ENCODE measurements at places on chromosomes 13 and 19. TPM values are rescaled to one million over a fixed set of nuclear protein-coding genes. Genes with fewer than 3 reads are reported as not detected.

The ZNF700 gene
- 15.0 TPM for total RNA-seq

The IZUMO2 gene
- total RNA-seq = not detected

The FGF9 gene
- total RNA-seq = 20.9 TPM

The AMER2 gene
- total RNA-seq = 0.57 TPM

The MATK gene
- total RNA-seq = 3.7 TPM

The PRR22 gene
- total RNA-seq = 6.0 TPM

The ZNF627 gene
- total RNA-seq = 28.6 TPM

GRCh38 chr13:49184621-49185020 is 35.5 kb upstream of the MLNR start:
- DNase-seq = no peak

DNA sequence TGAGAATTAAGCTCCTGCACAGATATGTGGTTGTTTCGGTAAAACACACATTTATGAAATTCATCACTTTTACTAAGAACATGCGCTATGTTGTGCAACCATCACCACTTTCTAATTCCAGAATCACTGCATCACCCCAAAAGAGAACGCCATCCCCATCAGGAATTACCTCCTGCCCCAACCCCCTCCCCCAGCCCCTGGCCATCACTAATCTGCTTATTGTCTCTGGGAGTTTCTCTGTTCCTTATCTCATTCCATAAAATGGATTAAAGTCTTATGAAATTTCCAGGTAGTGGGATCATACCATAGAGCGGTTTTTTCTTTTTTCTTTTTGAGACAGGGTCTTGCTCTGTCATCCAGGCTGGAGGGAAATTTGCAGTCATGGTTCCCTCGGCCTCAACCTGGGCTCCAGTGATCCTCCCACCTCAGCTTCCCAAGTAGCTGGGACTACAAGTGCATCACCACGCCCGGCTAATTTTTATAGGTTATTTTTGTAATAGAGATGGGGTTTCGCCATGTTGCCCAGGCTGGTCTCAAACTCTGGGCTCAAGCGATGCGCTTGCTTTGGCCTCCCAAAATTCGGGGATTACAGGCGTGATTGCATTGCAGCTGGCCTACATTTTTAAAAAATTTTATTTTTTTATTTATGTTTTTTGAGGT is 3.5 kb downstream of the ZSCAN5B start:
- no peak for DNase-seq

GRCh38 chr19:19749117-19749907 is 16.4 kb upstream of the ZNF14 start:
- no peak for DNase-seq

DNA sequence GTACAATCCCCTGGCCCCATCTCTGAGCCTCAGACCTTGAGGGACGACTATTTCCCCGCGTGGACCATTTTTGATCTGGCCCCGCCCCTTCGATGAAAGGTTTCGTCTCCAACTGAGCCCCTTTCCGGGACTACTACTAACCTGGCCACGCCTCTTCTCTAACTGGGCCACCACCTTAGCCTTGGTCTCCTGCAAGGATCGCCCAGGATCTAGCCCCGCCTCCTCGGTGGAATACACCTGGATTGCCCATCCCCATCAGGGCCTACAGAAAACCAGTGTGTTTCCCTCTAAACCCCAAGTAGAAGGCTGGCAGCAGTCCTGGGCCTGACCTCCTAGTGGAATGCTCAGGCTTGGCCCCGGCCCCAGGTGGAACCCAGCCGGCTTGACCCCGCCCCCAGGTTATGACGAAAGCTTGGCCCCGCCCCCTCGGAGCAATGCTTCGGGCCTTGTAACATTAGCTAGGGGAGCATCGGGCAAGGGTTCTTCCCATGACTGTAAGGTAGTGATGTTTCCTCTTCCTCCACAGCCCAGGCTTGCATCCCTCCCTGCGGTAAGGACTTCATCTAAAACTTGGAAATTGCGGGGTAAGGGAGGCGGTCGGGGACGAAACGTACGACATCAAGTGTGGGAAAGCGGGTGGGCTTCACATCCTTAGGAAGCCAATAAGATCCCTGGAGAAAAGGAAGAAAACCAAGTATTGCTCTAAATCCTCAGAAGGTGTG is 9.1 kb downstream of the SPACA6 start:
- DNase-seq = peak; percentile 84

DNA sequence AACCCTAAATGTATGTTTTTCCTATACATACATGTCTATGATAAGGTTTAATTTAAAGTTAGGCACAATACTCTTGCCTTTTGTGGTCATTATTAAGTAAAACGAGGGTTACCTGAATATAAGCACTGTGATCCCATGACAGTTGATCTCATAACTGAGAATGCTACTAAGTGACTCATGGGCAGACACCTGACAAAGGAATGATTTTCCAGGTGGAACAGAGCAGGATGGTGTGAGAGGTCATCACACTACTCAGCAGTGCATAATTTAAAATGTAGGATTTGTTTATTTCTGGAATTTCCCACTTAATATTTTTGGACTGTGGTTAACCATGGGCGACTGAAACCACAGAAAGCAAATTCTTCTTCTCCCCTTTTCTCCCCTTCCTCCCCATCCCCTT is 178.9 kb downstream of the UGGT2 start:
- no peak for DNase-seq

DNA sequence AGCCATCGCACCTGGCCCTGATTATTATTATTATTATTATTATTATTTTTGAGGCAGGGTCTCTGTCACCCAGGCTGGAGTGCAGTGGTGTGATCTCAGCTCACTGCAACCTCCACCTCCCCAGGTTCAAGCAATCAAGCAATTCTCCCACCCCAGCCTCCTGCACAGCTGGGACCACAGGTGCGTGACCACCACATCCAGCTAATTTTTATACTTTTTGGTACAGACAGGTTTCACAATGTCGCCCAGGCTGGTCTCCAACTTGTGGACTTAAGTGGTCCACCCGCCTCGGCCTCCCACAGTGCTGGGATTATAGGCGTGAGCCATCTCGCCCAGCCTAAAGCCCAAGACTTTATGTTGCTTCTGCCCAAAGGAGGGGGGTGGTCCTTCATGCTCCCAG is 6.0 kb upstream of the AP1M2 start:
- no peak for DNase-seq
